ENCODE measurements at places on chromosomes 11 and 22. TPM values are rescaled to one million over a fixed set of nuclear protein-coding genes. Genes with fewer than 3 reads are reported as not detected.

The ROM1 gene
- total RNA-seq: 3.6 TPM

The ABCG4 gene
- 0.33 TPM for total RNA-seq

The KLHDC7B gene
- 0.02 TPM for total RNA-seq

The SCGB1C1 gene
- not detected for total RNA-seq

The FAM180B gene
- not detected for total RNA-seq
